ENCODE measurements at places on chromosomes 3 and 15.

DNA sequence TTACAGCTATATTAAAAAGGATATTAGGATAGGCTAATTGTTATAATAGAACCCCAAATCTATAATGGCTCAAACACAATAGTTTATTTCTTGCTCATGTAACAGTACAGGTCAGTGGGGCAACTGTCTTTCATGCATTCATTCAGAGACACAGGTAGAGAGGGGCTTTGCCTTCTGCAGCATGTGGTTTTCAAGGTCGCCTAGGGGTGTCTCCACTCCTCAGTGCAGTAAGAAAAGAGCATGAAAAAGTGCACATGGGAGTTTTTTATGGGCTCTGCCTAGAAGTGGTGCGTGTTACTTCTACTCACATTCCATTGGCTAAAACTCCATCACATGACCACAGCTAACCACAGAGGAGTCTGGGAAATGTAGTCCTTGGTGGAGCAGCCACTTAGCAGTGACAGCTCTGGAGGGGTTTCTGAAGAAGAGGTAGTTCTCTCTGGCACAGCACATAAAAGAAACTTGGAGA lies 1.8 kb downstream of the ZBTB38 start:
- DNase-seq: peak; percentile 46

DNA sequence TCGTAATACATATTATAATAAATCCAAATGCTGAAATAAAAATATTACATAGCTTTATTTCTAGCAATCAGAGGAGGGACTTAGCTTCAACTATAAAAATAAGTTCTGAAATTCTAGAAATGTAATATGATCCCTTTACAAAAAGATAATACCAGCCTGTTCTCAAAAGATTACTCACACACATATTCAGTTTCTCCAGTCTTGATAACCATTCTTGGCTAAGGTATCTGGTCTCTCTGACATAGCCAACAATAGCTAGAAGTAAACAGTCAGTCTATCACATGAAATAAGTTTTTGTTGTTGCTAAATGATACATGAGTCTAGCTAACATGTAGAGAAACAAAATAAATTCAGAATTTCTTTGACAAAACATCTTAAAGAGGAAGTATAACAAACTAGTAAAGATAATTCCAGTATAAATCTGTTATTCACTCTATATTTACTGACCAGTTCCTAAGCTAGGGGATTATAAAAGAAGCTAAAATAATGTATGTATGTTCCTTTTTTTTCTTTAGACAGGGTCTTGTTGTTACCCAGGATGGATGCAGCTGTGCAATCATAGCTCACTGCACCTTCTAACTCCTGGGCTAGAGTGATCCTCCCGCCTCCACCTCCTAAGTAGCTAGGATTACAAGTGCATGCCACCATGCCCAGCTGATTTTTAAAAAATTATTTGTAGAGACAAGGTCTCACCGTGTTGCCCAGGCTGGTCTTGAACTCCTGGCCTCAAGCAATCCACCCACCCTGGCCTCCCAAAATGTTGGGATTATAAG lies 170.6 kb downstream of the TBL1XR1 start:
- DNase-seq: no peak

- DNase-seq: no peak
Measured at GRCh38 chr3:149623824-149624223, 34.0 kb downstream of the WWTR1 start.

- no peak for DNase-seq
Measured at GRCh38 chr3:47339951-47340350, 40.9 kb upstream of the PTPN23 start.

GRCh38 chr15:62363913-62364312 lies 198.8 kb upstream of the C2CD4B start:
- no peak for DNase-seq

GRCh38 chr3:159824333-159824732 lies 164.3 kb upstream of the IL12A start:
- no peak for DNase-seq

DNA sequence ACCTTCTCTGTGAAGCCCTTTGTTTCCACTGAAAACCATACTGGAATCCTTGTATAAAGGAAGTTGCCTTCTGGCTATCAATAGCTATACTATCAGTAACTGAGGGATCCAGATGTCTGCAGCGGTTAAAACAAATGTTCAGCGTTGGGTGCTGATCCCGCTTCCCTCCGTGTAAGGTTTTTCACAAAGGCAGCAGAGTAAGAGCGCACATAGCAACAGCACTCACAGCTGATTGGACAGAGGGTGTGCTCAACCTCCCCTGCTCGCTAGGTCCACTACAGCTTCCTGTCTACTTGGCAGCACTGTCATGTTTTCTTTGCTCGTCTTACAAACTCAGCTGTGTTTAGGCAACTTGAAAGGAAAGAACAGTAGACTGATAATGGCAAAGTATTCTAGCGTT lies 27.3 kb downstream of the ATOSA start:
- peak; percentile 20 for DNase-seq

- no peak for DNase-seq
Measured at GRCh38 chr15:86773736-86774135, 694.1 kb downstream of the AGBL1 start.

GRCh38 chr15:40538976-40539375 lies 25.9 kb downstream of the CCDC32 start:
- DNase-seq: no peak

GRCh38 chr3:167409611-167410010 lies 29.5 kb upstream of the ZBBX start:
- DNase-seq: no peak

GRCh38 chr15:51223771-51224229 lies 114.6 kb downstream of the CYP19A1 start:
- no peak for DNase-seq

- DNase-seq: no peak
Measured at GRCh38 chr15:51936105-51936478, 35.5 kb downstream of the LEO1 start.

- DNase-seq: no peak
Measured at GRCh38 chr3:58038675-58039292, 30.6 kb downstream of the FLNB start.

DNA sequence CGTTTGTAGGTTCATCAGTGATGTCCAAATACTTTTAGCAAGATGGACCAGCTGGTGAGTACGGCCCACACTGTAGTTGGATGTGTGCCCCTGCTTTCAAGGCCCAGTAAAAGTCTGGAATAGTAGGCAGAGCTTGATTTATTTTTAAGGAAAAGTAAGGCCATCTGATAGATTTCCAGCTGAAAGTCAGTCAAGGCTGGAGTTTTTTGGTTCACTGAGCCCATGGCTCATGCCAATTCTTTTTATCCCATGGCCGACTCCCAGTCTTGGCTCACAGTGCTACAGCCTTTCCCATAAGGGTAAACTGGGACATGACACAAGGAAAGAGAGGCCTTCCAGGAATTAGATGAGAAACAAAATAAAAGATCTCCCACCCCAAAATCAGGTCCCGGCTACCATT lies 13.5 kb downstream of the CCDC80 start:
- DNase-seq: no peak

DNA sequence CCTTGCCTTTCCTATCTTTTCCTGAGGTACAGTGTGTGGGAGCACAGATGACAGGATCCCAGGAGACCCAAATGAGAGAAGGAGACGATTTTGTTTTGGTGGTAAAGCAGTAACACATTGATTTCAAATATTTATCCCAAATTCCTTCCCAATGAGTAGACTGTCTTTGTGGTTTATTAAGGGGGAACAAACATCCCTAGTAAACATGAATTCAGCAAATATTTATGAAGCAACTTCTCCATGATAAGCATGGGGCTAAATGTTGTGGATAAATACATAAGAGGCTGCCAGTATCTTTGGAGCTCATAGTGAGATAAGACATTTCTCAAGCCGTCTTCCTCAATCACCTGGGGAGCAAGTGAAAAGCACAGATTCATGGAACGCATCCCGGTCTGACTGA lies 460.8 kb upstream of the CFAP20DC start:
- no peak for DNase-seq

DNA sequence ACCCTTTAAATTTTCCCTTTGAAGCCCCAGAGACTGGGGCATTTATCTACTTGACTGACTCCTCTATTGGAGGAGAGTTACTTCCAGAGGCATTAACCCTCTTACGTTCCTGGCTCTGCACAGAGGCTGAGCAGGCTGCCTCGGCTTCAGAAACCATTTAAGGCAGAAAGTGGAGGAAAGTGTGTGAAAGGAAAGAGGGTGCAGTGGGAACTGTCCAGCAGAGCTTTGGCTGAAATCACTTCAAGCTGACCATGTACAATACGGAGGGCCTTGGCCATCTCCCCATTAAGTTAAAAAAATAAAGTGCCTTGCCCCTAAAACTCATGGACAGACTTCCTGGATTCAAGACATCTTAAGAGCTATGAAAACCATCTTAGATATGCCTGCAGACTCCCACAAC lies 238.7 kb downstream of the SV2B start:
- no peak for DNase-seq

GRCh38 chr3:16654976-16655375 lies 49.8 kb upstream of the DAZL start:
- DNase-seq: no peak

DNA sequence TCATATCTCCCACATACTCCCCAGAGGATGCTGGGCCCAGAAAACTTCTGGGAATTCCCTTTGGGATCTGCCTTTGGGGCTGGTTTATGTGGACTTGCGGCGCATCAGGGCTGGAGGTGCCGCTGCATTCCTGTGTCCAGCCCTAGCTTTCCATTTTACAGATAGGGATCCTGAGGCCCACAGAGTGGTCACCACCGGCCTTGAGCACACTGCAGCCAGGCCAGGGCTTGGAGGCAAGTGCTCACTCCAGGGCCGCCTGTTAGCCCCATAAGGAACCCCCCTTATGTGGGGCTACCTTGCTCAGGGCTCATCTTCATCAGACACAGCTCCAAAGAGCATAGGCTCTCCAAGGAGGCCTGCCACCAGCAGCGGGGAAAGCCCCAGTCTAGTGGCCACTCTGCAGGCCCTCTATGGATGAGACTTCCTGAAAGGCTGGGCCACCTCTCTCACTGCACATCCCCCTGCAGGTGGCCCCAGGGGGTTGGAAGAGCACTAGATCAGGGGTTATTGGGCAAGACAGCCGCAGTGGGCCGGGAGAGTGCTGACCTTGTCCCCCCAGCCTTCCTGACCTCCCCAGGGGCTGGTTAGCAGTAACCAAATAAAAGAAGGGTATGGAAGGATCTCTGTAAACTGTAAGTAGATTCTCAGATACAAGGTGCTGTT lies 9.2 kb upstream of the ATP2B2 start:
- no peak for DNase-seq

DNA sequence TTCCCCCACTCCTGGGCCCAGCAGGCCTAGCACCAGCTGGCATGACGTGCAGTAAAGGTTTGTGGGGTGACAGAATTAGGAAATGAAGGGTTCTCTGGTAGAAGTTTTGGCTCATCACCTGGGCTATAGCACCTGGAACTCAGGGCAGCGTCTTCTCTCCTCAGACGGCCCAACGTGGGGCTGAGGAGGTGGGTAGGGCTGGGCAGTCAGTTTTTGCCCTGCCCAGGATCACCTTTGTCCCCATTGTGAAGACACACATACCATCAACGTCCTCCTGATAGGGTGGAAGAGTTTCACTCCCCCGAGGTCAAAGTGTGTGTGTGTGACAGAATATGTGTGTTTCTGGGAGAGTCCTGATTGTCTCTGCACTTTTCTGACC lies 12.1 kb downstream of the KBTBD13 start:
- DNase-seq: no peak

DNA sequence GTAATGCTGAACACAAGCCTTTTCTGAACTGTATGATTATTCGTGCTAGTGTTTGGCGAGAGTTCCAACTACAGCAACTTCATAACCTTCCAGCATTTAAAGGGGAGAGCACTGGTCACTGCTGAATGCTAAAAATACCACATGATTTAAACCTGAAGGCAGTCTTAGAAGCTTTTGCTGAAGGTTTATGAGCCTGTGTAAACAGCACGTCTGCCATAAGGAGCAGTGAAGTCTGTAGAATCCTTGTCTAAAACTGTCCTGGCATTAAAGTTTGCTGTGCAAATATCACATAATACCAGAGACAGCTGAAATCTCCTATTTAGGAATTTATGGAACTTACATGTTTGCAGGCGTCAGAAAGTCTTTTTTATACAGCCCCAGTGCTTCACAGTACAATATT lies 5.9 kb downstream of the SATB1 start:
- no peak for DNase-seq

- no peak for DNase-seq
Measured at GRCh38 chr3:119343719-119344118, 49.5 kb downstream of the ARHGAP31 start.

DNA sequence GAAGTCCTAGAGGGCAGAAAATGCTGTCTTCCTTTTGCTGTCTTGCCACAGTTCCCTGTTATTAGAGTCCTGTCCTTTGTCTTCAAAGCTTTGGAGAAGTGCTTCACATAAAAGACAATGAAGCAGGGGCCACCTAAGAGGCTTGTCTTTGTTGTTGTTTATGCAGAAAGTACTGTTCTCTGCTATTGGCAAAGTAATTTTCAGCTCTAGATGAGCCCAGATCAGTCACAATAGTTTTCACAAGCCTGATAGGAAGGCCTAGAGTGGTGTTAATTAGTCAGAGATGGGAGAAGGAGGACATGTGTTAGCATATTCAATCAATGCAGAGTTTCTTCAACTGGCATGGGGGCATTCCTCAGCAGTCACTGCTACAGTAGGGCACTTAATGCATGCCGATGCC lies 300.0 kb downstream of the PTPRG start:
- DNase-seq: no peak

- DNase-seq: no peak
Measured at GRCh38 chr3:40237889-40238571, 71.5 kb upstream of the EIF1B start.

GRCh38 chr15:89430530-89431341 lies 65.6 kb downstream of the RHCG start:
- peak; percentile 90 for DNase-seq

- no peak for DNase-seq
Measured at GRCh38 chr3:111352585-111352984, 189.4 kb upstream of the CD96 start.

GRCh38 chr3:157145606-157146322 lies 14.2 kb downstream of the CCNL1 start:
- no peak for DNase-seq

GRCh38 chr15:90306560-90306959 lies 41.1 kb downstream of the NGRN start:
- DNase-seq: no peak

DNA sequence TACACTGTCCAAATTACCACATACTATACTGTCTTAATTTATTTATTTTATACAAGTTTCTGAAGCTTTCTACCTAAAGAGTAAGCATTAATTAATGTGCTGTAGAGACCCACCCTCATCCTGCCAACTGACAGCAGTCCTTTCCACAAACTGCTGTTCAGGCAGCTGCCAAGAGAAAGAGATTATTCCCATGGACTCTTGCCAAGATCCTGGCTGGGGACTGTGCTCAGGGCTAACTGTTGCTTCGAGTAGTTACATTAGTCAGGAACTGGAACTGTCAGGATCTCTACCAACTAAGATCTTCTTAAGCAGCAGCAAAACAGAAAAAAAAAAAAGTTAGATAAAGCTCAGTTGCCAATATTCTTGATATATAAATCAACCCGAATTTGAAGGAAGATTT lies 398.8 kb downstream of the MECOM start:
- no peak for DNase-seq

Measured in T-cell (primary cell).